ACHN (cell line): ENCODE measurements at places on chromosomes 5 and 9.

GRCh38 chr5:133063965-133064364 lies 12.2 kb downstream of the HSPA4 start:
- DNase-seq = no peak

GRCh38 chr9:137075275-137075775 lies 2.0 kb upstream of the UAP1L1 start:
- DNase-seq = no peak

DNA sequence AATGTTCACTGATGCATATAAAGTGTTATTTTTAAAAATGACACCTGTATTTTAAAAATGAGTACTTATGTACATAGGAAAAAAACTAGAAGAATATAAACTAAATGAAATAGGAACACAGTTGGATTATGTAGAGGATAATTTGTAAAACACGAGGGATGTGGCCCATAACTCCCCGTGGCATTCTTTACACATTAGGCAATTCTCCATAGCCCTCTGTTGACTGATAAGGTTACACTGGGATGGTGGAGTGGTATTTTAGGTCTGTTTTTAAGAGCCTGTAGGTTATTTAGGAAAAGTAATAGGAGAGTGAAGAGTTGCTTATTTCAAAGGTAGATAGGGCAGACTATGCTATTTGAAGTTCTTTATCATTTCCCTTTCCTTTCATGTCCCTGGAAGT lies 1.8 kb downstream of the CAVIN4 start:
- no peak for DNase-seq

GRCh38 chr5:157387683-157388093 lies 72.3 kb upstream of the NIPAL4 start:
- DNase-seq = peak; percentile 73

GRCh38 chr9:128558431-128559310 lies 6.3 kb downstream of the SPTAN1 start:
- DNase-seq = peak; percentile 75

DNA sequence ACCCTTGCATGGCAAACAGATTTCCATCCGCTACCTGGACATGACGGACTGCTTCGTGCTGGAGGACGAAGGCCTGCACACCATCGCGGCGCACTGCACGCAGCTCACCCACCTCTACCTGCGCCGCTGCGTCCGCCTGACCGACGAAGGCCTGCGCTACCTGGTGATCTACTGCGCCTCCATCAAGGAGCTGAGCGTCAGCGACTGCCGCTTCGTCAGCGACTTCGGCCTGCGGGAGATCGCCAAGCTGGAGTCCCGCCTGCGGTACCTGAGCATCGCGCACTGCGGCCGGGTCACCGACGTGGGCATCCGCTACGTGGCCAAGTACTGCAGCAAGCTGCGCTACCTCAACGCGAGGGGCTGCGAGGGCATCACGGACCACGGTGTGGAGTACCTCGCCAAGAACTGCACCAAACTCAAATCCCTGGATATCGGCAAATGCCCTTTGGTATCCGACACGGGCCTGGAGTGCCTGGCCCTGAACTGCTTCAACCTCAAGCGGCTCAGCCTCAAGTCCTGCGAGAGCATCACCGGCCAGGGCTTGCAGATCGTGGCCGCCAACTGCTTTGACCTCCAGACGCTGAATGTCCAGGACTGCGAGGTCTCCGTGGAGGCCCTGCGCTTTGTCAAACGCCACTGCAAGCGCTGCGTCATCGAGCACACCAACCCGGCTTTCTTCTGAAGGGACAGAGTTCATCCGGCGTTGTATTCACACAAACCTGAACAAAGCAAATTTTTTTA lies 242.9 kb downstream of the MARCHF11 start:
- DNase-seq = no peak

GRCh38 chr5:179339081-179339480 lies 6.2 kb downstream of the ADAMTS2 start:
- no peak for DNase-seq

- DNase-seq = no peak
Measured at GRCh38 chr5:92003806-92004205, 620.7 kb upstream of the ARRDC3 start.

DNA sequence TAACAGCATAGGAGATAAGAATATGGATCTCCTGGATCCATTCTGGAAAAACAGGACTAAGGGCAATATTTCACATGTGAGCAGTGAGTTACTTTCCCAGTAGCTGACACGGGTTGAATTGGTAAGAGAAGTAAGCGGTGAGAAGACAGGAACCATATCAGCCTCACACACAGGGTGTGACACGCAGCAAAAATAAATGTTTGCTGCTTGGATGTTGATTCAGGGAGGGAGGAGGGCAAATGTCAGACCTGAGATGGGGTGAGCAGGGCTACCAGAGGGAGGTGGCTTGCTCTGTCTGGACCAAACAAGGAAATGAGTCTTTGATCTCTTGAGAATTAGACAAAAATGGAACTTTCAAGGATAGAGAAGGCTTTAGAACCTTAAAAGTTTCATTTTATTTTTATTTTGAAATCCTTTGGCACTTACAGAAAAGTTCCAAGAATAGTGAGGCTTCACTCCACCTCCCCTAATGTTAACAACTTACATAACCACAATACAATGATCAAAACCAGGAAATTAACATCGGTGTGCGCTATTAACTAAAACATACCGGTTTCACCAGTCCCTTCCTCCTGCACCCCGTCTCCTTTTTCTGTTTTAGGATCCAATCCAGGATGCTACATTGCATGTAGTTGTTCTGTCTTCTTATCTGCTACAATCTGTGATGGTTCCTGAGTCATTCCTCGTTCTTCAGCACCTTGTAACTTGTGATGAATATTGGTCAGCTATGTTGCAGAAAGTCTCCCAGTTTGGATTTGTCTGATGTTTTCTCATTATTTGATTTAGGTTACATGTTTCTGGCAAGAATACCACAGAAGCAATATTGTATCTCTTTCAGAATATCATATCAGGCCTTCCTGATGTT lies 20.5 kb upstream of the ARHGEF28 start:
- DNase-seq = no peak

DNA sequence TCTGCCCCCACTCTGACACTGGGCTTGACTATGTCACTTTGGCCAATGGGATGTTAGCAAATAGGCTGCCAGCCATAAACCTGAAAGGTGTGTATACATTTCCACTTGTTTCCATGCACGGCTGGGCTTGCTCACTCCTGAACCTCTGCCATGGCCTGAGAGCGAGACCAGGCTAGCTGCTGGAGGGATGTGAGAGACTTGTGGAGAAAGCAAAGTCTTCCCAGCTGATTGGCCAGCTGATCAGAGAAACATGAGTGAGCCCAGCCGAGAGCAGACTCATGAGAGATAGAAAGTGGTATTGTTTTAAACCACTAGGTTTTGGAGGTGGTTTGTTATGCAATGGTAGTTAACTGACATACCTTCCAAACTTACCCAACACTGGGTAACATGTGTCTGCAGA lies 13.9 kb downstream of the FAM193B start:
- no peak for DNase-seq
